ENCODE measurements at places on chromosomes 11 and 22.

DNA sequence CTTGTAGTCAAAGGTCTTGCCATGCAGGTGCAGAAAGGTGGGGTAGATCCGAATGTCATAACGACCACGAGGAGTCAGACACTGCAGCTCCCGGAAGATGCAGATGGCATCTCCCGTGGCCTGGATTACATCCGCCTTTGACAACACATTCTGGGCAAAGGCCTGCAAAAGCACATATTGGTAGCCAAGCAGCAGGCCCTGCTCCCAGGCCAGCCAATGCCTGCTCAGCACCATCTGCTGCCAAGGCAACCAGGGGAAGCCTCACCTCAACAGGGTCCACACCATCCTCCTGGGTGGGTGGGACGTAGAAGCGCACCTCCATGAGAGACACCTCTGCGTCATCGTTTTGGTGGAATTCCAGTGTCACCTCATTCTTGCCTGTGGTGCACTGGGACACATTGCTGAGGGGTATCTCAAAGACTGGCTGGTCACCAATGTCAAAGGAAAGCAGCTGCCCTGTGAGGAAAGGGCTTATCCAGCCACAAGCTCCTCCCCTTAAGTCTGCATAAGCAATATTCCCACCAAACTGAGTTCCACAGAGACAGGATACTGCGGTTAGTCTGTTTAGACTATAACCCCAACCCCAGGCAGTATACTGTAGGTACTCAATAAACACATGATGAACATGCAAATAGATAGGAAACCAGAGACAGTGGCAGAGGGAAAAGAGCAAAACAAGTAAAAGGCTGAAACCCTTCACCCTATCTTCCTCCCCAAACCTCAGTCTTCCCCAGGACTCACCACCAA, 2.8 kb downstream of the SSRP1 start:
- no peak for DNase-seq

- DNase-seq = no peak
Measured at GRCh38 chr22:21455334-21456089, 11.7 kb upstream of the TMEM191C start.

GRCh38 chr22:39999144-39999757, 4.5 kb downstream of the FAM83F start:
- no peak for DNase-seq

DNA sequence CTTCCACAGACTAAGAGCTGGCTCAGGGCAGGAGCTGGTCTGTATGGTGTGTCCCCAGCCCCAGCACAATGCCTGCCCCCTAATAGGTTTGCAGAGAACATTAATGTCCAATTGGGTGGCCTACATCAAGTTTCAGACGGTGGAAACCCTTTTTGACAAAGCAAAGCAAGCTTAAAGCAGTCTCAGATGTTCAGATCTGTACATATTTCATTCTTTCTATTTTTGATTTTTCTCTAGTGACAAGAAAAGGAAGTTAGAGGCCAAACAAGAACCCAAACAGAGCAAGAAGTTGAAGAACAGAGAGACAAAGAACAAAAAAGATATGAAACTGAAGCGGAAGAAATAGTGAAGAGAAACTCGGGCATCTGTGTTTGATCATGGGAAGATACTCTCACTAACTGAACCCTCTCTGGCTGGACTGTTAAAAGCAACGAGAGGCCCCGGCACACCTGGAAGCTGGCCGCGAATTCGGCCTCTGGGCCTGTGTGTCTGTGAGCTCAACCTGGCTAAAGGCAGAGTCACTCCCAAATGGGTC, 40.5 kb downstream of the NAT10 start:
- no peak for DNase-seq

DNA sequence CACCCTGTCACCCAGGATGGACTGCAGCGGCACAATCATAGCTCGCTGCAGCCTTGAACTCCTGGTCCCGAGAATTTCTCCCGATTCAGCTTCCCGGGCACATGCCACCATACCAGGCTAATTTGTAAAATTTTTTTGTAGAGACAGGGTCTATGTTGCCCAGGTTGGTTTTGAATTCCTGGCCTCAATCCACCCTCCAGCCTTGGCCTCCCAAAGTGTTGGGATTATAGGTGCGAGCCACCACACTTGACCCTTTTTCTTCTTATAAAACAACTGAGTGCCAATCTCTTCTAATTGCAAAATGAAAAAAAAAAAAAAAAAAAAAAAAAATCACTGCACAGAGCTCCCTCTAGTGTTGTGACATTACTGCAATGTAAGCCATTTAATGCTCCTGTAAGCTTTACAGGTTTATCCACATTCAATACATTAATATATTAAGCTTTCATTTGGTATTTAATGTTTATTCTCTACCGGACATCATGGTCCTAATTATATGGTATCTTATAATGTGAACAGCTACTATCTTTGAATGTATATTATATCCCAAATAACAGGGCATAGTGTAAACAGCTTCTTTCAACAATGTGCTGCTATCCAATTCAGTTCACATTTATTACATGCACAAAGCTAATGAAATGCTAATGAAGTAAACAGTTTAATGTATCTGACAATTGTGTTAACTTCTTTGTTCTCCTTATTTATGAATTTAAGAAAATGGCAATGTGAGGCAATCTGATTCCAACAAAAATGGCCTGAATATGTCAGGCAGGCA, 44.6 kb downstream of the COPB1 start:
- DNase-seq = no peak

- DNase-seq = no peak
Measured at GRCh38 chr22:48664586-48664985, 1163.1 kb downstream of the BRD1 start.

DNA sequence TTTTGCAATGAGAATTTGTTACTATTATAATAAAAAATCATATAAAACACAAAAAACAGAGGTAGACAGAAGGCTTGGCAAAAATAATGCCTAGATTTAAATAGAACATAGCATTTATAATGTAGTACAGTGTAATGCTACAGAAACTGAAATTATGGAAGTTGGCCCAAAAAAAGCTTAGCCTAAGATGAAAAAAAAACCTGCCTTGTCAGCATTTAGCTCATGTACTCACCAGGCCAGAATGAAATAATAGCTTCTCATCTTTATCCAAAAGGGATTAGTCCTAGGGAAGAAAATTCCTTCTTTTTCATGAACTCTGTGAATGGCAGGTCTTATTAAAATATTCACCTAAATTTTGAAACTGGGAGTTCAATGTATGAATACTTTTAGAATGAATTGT, 951.1 kb downstream of the LRRC4C start:
- DNase-seq = no peak

GRCh38 chr11:409008-409599, 5.7 kb downstream of the SIGIRR start:
- DNase-seq = no peak

DNA sequence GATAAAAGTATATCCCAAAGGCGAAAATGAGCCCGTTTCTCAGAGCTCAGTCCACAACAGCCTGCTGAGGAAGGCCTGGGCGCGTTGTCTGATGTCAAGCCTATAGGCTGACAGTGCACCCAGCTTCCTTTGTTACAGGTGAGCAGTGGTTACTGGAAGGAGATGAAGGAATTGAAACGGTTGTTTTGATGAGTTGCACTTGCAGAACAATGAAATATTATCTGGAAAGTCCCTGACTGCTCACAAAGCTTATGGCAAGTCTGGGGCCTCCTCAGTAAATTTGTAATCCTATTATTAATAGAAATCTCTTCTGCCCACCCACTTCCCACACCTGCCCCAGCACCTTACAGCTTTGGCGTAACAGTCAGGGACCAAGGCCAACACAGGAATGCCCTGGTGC, 77.8 kb downstream of the C11orf91 start:
- no peak for DNase-seq

DNA sequence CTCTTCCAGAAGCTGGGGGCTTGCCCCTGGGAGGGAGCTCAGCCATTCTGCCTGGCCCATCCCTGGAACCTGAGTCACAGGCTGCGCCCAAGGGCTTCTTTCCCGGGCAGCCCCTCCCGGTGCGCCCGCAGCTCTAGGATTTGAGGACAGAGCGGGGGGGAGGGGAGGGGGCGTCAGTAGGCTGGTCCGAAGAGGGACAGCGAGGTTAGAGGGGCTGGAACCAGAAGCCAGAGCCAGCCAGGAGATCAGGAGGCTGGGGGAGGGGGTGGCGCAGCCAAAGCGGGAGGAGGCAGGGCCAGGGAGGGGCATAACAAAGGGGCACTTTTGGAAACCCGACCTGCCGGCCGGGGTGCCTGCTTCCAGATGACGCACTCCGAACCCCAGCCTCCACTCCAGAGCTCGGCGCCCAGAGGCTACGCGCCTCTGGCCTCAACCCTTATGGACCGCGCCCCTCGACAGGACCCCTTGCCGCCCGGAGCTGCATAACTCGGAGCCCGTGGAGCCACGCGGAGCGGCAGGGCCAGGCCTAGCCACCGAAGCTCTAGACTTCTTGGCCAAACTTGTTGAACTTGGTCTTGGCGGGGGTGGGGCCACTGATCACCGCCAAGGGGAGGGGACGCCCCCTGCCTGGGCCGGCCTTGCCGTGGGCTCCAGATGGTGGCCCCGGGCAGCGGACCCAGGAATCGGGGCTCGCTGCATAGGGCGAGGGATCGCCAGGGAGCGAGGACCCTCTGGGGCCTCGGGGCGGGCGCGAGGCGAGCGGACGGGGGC, 744 bp downstream of the PACSIN3 start:
- DNase-seq = no peak

DNA sequence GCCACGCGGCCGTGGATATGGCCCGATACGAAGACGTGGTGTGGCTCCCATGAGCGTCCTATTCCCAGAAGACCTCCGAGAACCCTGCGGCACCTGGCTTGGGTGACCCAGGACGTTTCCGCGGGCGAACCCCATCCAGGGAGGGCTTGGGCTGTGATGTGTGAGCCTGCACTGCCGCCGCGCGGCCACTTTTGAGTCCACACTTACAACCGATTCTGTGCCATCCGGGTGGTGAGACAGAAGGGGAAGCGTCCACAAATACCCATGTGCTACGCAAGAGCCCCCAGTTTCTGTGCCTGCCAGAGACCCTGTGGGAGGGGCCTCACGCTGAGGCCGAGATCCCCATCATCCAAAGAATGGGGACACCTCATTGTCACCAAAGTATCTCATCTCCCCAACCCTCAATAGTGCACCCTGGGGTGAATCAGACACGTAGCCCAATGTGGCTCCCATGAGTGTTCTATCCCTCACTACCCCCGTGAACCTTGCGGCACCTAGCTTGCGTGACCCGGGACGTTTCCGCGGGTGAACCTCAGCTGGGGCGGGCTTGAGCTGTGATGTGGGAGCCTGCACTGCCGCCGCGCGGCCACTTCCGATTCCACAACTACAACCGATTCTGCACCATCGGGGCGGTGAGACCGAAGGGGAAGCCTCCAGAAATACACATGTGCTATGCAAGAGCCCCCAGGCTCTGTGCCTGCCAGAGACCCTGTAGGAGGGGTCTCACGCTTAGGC, 4.6 kb upstream of the H19 start:
- DNase-seq = no peak

DNA sequence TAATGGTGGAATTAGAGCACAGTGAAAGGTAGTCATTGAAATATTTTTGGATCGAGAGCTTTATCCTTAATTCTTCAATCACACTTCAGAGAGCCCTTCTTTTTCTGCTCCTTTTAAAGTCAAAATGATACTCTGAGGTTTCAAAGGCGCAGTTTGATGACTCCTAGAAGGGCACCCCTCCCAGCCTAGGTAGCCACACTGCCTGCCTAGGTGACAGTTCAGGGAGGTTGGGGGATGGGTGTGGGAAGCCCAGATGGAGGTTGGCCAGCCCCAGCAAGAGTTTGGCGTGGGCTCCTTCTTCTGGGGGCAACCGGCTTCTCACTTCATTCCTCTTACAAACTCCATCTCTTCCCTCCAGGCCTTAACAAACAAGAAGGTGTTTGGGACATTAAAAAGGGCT, 28.6 kb upstream of the PHF21A start:
- no peak for DNase-seq

GRCh38 chr11:66251809-66252208, 16.6 kb upstream of the RAB1B start:
- no peak for DNase-seq

GRCh38 chr11:86548271-86548917, 124.0 kb downstream of the ME3 start:
- DNase-seq = no peak

- DNase-seq = no peak
Measured at GRCh38 chr22:26065847-26066246, 103.4 kb upstream of the SEZ6L start.

DNA sequence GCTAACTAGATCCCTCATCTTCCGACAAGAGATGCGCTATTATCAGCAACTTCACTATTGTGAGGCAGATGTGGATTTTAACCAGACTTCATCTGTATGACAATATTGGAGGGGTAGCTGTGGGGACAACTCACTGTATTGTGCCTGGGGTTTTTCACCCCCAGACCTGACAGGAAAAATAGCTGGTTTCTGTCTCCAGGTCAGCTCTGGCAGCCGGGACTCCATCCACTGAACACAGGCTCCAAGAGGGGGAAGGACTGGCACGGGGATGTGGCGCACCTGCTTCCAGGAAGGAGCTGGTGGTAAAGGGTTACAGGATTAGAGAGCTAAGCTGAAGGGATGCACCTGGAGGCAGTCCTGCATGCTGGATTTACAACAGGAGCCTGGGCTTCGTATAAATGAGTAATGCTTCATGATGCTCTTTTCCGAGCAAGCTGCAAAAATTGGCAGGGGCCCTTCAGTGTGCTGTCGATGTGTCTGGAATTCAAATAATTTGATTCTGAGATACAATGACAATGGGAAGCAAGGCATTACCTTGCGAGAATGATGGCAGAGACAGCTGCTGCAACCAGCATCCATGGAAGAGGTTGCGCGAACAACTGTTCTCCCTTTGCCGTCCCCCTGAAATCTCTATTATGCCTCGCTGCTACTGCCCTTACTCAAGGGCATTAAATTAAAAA, 49.5 kb downstream of the LMO2 start:
- no peak for DNase-seq

GRCh38 chr11:93474123-93474522, 69.1 kb downstream of the SMCO4 start:
- DNase-seq = no peak

DNA sequence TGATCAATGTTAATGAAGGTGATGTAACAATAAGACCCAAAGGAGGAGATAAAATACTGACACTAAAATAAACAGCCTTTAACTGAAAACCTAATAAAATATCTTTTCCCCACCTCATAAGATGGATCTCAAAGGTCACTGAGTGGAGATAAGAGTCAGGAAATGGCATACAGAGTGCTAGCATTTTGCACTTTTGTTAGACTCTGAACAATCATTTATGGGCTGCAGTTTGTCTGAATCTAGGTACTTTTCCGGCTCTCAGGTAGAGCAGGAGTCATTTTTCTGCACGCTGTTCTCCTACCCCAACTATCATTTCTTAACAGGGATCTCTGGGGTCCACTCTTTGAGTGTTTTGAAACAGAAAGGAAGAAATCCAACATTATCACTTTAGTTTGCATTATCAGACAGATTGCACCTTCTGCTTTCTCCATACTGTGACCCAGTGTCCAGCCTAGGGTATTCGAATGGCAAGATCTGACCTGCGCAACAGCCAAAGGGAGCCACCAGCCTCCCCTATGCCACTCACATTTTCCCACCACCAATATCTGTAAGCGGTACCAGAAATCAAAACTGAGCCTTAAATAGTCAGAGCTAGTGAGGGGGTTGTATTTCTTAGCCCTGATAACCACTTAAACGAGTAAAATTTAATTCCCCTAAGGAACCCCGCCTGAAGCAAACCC, 863 bp downstream of the SIAE start:
- no peak for DNase-seq

- no peak for DNase-seq
Measured at GRCh38 chr11:57885298-57886050, 123.9 kb downstream of the CTNND1 start.

GRCh38 chr11:30089921-30090320, 73.1 kb upstream of the KCNA4 start:
- DNase-seq = no peak

All from thoracic aorta (tissue), 2 donors.